Inflammatory macrophage treated with lipopolysaccharide for 4 hours (primary cell): ENCODE measurements at places on chromosomes 6 and 20.

- DNase-seq: peak; percentile 25
Measured at GRCh38 chr20:32456869-32457478, 98.8 kb downstream of the ASXL1 start.

DNA sequence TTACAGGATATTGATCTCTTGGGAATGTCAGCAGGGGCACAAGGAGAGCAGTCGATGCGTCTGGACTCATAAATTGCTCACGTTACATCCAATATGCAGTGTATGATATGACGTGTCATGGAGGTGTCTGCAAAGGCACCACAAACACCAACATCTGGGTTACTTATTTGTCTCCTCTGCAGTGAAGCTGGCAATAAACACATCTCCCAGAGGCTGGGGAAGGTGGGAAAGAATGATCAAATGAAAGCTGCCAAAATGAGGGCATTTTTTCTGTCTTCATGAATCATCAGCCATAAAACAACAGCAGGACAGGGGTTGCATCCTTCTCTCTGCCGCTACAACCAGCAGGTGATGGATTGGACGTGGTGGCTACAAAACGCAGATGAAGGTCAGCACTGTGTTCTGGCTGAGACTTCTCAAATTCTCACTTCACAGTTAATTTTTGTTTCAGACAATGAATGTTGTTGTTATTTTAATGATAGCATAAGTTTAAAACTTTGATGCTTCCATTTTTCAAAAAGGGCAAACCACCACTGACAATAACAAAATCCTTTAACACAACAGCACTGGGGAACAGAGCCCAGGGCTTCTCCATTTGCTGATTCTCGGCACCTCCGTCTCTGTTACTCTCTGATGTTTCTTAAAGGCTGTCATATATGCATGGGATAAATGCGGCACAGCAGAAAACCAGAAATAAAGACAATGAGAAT lies 47.5 kb downstream of the ERMARD start:
- no peak for DNase-seq

- DNase-seq: peak; percentile 37
Measured at GRCh38 chr20:8390037-8390433, 258.0 kb downstream of the PLCB1 start.

DNA sequence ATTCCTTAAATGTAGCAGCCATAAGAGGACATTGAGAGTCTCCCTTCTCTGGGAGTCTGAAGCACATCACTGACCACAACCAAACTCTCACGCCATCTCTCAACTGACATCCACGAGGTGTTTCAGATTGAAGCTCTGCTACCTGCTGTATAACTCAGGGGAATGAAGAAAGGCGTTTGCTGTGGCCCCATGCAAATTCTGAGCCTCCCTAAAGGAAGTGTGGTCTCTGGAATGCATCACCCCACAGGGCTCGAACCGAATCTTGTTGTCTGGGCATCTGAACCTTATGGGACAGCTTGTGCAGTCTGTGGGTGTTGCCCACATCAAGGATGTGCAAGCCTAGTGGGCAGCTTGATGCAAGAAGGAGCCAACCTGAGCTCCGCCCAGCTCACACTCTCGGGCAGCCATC lies 10.9 kb downstream of the PMEPA1 start:
- no peak for DNase-seq

DNA sequence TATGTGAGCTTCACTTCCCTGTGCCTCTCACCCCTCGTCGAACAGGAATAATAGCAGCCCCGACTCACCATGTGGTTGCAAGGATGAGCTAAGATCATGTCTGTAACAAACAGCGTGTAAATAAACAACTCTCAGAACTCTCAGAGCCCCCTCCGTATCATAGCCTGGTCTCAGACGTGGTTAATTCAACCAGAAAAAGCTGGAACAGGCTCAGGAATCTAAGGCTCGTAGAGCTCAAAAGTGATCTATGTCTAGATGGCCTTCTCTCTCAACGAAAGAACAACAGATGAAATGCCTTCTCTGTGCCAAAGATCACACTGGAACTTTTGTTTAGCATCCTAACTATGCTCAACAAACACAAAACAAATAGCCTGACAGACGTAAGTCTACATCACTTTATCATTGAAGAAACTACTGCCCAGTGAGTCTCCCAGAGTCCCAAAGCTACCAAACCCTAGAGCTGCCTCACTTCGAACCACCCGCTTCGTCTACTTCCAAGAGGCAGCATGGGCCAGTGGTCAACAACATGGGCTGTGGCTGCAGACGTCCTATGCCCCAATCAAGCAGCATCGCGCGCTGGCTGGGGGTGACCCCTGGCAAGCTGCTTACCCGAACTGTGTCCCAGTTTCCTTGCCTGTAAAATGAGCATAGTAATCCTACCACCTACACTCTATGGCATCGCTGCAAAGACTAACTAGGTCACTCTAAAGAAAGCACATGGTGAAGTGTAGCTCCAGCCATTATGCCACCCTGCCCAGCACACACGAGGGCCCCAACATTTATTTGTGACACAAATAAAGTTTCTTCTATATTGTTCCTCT lies 35.1 kb downstream of the NFATC2 start:
- no peak for DNase-seq

- DNase-seq: peak; percentile 39
Measured at GRCh38 chr20:7375905-7376304, 564.4 kb downstream of the HAO1 start.
